GM10248 (cell line): ENCODE measurements at places on chromosomes 5 and 9.

GRCh38 chr5:41247135-41247534 lies 33.8 kb upstream of the C6 start:
- DNase-seq = no peak

DNA sequence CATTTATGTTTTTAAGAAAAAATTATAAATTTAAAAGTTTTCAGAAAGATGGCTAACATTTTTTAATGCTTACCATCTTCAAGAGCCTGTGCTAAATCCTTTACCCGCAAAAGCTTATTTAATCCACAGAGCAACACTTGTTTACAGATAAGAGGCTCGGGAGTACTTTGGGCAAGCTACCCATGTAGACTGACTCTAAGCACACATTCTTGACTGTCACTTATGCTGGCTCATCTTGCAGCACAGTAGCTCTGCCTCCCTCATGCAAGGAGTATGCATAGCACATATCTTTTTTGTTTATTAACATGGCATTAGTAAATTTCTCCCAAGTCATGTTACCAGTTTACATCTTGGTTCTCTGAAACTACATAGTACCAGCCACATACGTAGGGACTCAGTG lies 14.7 kb downstream of the SH3RF2 start:
- DNase-seq = no peak

GRCh38 chr5:61624553-61625136 lies 292.6 kb downstream of the ZSWIM6 start:
- DNase-seq = no peak

GRCh38 chr5:143239882-143240518 lies 163.5 kb downstream of the NR3C1 start:
- DNase-seq = no peak

DNA sequence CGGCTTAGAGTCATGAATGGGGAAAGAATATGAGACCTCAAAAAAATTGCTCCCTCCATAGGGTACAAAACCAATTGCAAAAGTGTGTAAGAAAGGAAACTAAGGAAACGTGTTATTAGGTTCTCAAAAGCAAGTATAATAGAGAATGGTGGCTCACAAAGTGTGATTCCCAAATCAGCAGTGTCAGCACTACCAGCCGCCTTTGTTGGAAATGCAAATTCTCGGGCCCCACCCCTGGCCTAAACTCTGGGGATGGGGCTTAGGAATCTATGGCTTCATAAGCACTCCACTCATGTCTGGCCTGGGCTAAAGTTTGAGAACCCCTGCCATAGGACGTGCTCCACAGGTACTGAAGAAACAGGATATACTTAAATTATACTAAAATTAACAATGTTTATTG lies 1.6 kb upstream of the CCDC69 start:
- no peak for DNase-seq

GRCh38 chr5:134088291-134088690 lies 26.2 kb upstream of the TCF7 start:
- DNase-seq = no peak

DNA sequence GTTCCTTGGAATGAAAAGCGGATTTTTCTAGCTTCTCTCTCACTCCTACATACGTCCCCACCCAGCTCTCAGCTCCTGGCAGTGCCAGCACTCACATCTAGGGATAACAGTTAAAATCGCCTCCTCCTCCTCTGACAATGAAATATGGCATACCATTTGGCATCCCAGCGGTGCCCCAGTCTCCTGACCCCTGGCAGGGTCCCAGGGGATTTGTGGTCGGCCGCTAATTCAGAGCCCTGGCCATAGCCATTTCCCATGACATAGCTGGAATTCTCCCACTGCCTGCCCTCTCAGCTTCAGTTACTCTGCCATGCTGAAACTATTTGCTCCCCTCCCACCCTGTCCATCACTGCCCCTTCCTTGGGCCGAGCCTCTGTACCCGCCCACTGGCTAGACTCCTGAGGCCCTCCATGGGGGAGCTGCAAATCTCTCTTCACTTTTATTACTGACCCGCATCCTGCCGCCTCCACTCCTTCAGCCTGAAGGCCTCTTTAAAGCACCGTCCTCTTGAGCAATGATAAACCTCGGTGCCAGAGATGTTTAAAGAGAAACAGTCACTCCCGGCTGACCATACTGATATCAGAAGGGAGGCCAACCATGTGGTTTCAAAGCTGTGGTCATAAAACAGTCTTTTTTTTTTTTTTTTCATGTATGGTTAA lies 139.8 kb downstream of the SLIT3 start:
- no peak for DNase-seq

GRCh38 chr9:79764374-79764773 lies 192.6 kb downstream of the TLE4 start:
- DNase-seq = no peak

DNA sequence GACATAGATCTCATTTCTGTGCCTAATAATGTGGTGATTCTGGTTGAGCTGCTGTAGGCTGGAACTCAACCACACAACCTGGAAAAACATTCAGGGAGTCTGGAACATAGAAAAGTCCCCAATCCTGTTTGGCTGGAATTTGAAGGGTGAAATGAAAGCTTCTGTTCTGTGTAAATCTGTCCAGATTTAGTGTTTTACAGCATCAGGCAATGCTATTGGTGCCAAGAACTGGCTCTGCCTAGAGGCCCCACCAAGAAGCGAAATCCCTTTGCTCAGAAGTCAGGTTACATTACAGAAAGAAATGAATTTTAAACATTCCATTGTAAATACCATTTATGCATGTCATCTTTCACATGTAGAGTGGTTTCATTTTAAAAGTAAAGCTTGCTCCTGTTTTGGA lies 56.3 kb downstream of the TMEM174 start:
- DNase-seq = no peak

- DNase-seq = no peak
Observed at GRCh38 chr9:131402073-131402472, 8.2 kb downstream of the PRRC2B start.

DNA sequence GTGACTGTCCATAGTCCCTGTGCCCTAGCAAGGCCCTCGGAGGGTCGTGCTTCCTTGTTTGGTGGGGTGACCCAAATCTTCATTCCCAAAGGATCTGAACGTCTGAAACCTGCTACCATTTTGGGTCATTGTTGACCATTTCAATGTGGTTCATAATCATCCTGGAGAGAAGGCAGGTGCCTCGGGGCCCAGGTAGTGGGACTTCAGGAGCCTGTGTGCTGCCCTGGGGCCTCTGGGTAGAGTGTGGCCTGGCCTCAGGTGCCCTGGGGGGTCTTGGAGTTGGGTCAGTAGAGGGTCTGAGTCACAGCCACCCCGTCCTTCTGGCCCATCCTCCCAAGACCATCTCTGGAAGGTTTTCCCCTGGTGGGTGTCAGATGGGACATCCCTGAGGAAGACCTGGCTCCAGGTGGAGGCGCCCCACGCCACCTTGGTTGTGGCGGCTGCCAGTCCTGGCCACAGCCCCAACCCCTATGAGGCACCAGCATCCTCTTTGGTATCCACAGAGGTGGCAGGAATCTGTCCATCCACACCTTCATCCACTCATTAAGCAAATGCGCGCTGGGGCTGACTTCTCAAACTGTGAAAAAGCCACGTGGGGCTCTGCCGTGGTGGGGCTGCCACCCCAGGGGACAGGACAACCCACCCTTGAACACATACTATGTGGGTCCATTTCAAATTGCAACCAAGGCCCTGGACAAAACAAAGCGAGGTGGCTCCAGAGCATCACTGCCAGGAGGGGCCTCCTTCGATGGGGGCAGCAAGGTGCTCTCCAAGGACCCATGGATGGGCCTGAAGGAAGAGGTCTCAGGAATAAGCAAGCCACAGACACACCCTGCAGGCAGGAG lies 41.6 kb upstream of the FCN1 start:
- no peak for DNase-seq

- no peak for DNase-seq
Observed at GRCh38 chr9:31996331-31996730, 388.1 kb upstream of the ACO1 start.

- DNase-seq = no peak
Observed at GRCh38 chr5:107359916-107360234, 310.9 kb downstream of the EFNA5 start.

- no peak for DNase-seq
Observed at GRCh38 chr5:73488806-73489205, 9.4 kb upstream of the BTF3 start.

DNA sequence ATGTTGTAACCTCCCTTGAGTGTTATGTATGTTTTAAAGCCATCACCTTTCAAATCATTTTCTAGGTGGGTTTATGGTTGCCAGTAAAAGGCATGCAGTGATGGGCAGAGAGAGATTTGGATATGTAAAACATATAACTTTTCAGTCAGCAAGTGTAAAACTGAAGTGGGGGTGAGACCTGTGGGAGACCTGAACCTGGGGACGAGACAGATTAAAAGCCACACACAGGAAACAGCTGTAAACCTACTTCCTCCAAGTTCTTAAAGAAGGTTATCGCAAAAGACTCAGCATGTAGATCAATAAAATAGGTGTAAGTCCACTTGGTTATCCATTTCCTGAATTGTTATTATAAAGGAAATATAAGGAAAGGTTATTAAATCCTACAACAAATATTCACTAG lies 76.6 kb downstream of the YIPF5 start:
- no peak for DNase-seq

DNA sequence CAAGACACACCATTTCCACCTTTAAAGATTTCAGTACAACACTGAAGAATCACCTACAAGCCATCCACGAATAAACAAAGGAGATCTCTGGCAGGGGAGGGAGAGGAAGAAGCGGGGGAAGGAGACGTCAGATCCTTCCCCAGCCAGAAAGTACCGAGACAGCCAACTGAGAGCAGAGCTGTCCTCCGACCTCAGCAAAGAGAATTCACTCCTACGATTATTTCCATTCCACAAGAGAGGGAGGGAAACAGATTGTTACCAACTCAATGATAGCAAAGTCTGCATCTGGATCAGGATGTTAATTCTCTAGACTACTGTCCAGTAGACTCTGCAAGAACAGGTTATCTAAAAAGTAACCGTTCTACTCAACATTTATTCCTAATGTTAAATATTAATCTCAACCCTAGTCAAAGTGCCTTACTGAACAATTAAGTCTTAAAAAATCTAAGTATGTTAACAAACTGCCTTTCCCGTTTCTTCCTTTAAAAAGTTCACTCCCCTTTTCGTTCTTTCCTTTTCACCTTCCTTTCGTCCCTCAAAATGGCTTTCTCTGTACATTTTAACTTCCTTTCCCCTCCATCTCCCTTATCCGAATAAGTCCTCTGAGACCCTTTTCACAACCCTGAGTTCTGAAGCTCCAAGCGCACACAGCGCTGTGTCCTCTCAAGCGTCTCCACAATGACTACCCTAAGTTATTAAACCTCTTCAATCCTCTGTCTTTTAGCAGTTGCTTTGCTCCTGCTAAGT lies 1.4 kb downstream of the CHD1 start:
- DNase-seq = peak; percentile 61
